ENCODE measurements at places on chromosomes 13 and 19.

- no peak for DNase-seq
These were observed 219.7 kb upstream of the SPRY2 start for GRCh38 chr13:80560609-80561008.

DNA sequence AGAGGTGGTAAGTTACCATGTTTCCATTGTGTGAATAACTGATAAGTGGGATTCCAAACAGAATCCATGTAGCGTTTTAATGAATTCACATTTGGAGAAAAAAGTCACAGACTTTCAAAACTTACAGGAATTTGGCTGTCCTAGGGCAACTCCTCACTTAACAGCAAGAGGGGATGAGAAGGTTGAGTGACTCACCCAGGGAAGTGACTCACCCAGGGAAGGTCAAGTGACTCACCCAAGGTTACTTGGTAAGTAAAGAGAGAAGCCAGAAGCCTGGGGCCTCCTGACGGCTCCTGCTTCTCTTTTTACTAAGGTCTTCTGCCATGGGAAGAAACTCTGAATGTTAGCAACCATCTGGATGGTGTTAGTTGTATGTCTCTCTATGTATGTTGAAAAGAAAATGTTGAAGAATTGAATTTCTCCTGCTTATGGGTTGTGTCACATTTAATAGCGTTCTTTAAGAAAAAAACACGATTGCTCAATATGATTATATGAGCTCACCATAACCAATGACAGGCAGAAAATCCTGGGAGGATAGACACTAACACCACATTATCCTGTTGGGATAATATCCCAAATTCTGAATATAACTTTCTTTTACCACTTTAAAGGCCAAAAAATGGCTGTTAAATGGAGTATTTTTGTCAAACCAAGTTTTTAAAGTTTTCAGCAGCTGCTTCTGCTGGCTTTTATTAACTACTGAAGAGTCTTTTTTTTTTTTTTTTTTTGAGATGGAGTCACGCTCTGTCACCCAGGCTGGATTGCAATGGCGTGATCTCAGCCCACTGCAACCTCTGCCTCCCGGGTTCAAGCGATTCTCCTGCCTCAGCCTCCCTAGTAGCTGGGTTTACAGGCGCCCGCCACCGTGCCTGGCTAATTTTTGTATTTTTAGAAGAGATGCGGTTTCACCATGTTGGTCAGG, 195.6 kb downstream of the GGACT start:
- DNase-seq: peak; percentile 98

- DNase-seq: no peak
These were observed 172.2 kb downstream of the OLFM4 start for GRCh38 chr13:53200498-53201453.

DNA sequence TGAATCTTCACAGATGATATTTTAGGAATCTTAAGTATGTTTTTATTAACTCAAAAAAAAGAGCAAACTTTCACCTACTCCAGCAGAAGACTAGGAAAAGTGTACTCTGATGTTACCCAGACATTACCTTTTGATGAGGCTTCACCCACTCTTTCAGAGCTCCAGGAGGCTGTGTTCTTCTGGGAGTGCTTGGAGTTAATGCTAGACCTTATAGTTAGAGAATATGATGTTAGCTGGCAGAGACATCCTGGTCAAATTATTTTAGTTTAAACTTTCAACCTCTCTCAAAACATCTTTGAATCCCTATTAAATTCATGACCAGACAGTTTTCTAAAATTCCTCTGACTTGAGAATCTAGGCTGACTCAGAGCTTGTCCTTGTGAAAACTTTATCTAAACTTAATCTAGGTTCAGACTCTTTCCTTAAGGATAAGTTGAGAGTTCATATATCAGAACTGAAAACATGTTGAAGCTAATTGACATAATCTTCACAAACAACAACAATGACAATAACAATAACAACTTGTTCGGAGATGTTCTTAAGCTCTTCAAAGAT, 82.8 kb downstream of the ITGBL1 start:
- DNase-seq: peak; percentile 54

GRCh38 chr13:30128095-30128494, 179.3 kb downstream of the KATNAL1 start:
- DNase-seq: no peak

Data from M059J (cell line).